Stimulated activated CD8-positive, alpha-beta memory T cell treated with anti-CD3 and anti-CD28 coated beads, Interleukin-15, amount 100 ng/mL, for 24 hours (primary cell): ENCODE measurements at places on chromosomes 11 and 22.

DNA sequence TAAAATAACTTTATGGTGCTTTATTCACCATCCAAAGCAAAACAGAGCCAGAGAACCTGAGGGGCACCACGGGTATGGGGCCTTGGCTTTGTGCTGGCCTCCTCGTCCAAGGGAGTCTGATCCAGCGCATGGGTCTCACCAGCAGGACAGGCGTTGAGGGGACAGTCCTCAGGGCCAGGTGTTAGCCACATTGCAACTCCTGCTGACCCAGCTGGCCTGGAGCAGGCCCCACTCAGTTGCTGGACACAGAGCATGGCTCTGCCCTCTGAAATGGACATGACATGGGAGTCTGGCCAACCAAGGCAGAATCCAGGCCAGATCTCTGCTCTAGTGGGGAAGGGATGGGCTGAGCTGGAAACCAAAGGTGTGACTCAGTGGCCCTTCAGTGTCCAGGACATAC is 116.2 kb downstream of the RRAS2 start:
- DNase-seq = no peak

GRCh38 chr11:11989774-11990744 is 18.4 kb downstream of the DKK3 start:
- no peak for DNase-seq

DNA sequence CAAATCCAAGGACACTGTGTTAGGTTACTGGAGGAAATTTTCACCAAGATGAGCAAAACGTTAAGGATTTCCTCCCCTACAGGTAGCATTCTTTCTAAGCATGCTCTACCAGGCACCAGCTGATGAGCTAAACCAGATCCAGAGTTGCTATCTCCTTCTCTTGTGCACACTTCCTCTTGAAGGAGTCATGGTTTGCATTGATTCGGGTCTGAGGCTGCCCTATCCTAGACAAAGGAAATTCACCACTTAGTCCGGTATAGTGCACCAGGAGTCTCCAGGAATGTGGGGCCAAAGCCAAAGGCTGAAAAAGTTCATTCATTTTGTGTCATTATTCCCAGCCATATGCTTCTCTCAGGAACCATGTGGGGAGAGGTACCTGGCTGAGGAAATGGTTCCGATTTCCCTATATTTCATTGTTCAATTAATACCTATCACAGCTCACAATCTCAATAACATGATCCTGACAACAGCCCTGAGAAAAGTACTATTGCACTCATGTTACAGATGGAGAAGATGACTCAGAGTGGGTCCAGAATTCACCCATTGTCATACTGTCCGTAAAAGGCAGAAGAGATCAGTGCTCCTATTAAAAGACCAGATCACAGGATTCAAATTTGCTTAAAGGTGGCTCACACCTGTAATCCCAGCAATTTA is 39.1 kb downstream of the SLC35F2 start:
- no peak for DNase-seq

- no peak for DNase-seq
Measured at GRCh38 chr11:33670250-33671011, 30.2 kb downstream of the C11orf91 start.

DNA sequence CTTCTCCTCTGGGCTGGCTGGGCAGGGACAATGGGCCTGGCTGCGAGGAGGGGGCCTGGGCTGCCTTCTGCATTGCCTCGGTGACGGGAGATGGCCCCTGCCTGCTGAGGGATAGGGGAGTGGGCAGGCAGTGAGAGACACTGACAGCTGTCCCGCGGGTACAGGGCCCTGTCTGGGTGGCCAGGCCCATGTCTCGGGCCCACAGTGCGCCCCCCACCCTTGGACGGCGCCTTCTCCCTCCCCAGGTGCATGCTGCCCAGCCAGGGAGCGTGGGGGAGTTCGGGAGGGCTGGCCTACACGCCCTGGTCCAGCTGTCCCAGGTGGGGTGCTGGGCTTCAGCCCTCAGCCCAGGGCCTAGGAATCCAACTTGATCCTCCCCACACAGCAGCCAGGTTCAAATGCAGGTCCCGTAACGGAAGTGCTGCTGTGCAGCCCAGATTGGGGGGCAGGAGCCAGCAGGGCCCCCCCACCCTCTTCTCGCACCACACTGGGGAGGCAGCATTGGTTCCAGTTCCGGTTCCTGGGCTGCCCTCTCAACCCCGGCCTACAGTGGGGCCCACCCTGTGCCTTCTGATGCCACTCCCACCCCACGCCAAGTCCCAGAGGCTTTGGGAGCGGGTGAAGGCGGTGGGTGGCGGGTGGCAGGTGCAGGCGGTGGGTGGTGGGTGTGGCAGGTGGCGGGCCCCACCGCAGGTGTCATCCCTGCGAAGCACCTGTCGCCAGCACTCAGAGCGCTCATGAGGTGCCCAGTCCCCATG is 7.3 kb upstream of the TSSC4 start:
- DNase-seq = no peak

- DNase-seq = no peak
Measured at GRCh38 chr11:64492561-64492960, 98.5 kb upstream of the SLC22A12 start.

DNA sequence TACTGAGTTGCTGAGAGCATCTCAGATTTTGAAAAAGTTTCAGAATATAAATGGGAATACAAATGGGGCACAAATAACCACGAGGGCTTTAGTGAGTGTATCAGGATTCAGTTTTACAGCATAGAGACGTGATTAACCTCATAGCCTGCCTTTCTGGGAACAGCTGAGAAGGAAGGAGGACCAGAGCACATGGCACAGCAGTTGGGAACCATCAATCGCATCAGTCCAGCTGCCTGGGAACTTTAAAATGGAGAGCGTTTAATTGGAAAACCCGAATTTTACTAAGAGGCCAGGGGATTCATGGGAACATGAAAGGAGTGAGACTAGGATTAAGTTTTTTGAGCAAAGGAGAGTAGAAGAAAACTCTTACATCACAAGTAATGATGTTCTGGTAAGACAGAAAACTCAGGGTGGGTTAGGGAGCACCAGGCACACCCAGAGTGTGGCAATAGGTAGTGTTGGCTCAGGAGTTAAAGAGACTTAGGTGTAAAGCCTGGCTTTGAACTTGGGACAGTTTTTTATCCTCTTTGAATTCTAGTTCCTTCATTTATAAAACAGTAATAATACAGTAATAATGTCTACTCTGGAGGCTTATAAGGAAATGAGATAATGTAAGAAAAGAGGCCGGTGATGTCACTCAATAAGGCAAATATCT is 40.2 kb downstream of the FZD4 start:
- no peak for DNase-seq

GRCh38 chr11:71210861-71211260 is 41.5 kb downstream of the SHANK2 start:
- no peak for DNase-seq

GRCh38 chr11:72836111-72836510 is 21.9 kb downstream of the ATG16L2 start:
- no peak for DNase-seq

DNA sequence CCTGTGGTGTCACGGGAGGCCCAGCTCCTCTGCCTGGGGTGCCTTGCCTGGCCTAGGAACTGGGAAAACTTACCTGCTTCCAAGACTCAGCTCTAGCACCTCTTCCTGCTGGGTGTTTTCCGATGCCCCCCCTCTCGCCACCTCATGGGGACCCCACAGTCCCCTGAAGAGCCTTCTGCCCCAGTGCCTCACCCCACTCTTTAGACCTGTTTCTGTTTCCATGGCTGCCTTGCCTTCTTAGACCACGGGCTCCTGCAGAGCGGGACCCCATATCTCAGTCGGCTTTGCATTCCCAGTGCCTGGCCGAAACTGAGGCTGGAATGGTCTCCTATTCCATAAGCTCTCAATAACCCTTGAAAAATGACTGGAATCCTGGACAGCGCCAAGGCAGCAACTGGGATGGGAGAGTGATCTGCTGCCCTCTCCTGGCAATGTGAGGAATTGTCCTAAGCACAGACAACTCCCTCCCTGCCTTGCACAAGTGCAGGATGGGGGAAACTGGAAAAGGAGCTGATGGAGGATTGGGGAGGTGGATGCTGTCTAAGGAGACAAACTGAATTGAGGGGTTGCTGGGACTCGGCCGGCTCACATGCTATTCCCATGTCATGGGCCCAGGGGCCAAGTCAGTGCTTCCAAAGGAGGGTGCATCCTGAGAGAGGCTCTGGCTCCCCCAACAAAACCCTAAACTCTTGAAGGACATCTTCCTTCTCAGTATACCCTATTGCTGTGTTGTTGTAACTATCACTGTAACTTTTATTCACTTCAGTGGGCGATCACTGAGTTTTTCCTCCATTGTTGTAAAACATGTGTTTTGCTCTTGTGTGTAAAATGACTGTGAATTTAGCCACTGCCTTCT is 26.6 kb upstream of the IL17RA start:
- no peak for DNase-seq

- DNase-seq = no peak
Measured at GRCh38 chr22:17536269-17536668, 27.0 kb upstream of the SLC25A18 start.
